ENCODE measurements at places on chromosomes 16 and 17. TPM values are rescaled to one million over a fixed set of nuclear protein-coding genes. Genes with fewer than 3 reads are reported as not detected.

Gene KRT32
- not detected for total RNA-seq

Gene SLC47A1
- not detected for total RNA-seq

Gene ZFP3
- 8.3 TPM for total RNA-seq

Gene TBC1D3H
- 2.6 TPM for total RNA-seq

Gene PHF23
- 50.4 TPM for total RNA-seq

Gene SECTM1
- 0.86 TPM for total RNA-seq

Gene KAT8
- total RNA-seq, result 66.5 TPM

Gene ARHGDIA
- total RNA-seq, result 539 TPM

Gene PNMT
- total RNA-seq, result not detected

Gene CD300A
- 12.7 TPM for total RNA-seq

Gene SLC16A11
- total RNA-seq, result 1.2 TPM

Gene UMOD
- not detected for total RNA-seq

- DNase-seq, result no peak
Observed at GRCh38 chr17:5516060-5516792, 29.9 kb downstream of the MIS12 start.

DNA sequence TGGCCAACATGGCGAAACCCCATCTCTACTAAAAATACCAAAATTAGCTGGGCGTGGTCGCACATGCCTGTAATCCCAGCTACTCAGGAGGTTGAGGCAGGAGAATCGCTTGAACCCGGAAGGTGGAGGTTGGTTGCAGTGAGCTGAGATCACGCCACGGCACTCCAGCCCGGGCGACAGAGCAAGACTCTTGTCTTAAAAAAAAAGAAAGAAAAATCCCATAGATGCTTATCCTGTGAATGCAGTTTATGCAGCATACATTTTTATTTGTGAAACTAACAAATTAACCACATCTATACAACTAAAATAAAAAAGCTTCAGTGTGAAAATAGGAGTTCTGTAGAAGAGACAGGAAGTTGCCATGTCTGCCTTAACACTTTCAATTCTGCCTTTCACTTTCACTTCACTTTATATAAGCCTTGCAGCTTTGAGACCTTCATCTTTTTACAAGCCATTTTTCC is 7.1 kb downstream of the IGSF6 start:
- DNase-seq, result peak; percentile 46

DNA sequence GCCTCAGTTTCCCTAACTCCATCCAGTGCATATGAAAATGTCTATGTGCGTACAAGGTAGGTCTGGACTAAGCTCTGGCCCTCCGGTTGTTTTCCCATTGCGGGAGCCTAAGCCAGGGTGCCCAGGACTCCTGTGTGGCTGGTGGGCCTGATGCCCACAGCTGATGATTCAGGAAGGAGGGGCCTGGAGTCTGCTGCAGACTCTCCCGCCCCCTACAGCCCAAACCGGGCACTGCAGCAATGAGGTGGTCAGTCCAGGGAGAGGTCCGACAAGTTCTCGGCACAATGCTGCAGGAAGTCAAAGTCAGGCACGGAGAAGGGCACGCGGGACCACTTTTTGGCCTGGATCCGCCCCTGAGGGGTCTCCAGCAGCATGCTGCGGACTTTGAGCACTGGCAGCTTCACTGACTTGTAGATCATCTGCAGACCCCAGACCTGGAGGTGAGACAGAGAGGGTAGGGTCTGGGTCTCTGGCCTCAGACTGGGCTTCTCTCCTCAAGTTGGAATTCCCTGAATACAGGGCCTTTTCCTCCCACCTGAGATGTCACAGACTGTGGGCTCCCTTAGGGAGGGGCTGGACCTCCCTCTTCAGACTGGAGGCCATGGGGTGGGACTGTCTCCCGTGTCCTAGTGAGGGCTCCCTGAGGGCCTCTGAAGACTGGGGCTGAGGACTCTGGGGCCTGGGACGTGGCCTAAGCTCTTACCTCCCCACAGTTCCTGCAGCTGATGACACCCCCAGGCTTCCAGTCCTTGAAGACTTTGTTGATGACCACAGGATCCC is 3.4 kb upstream of the ZNF385C start:
- peak; percentile 80 for DNase-seq

- DNase-seq, result no peak
Observed at GRCh38 chr16:13996778-13997288, 74.3 kb upstream of the MRTFB start.

- no peak for DNase-seq
Observed at GRCh38 chr17:81234940-81235821, 3.7 kb downstream of the TEPSIN start.

- no peak for DNase-seq
Observed at GRCh38 chr17:4407216-4407615, 26.5 kb upstream of the SPNS3 start.

DNA sequence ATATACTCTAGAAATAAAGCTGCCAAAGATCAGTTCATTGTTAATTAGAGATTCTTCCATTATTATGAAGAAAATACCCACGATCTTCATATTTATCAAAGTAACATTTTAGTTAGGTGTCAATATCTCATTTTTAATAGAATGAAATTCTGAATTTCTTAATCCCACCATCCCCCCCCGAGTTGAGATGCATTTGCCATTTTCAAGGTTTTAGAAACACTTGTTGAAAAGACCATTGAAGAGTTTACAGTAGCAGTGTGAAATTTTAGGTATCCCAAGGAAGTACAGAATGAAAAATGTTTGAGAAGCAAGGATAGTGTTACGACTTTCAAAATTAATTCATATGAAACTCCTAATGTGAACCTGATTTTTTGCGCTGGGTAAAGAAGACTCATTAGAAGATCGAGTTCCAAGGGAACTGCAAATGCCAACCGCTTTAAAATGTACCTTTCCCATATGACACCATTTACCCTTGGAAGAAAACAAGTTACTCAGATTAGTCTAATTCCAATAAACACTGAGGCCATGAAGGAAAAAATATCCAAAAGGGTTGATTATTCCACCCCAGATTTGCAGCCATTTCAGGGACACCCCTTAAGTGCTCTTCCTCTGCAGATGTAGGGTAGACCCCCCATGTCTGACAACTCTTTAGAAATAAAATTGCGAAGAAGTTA is 731 bp downstream of the IKZF3 start:
- DNase-seq, result no peak

- DNase-seq, result no peak
Observed at GRCh38 chr17:28548417-28549130, 3.9 kb downstream of the UNC119 start.

GRCh38 chr16:58329135-58329534 is 34.3 kb upstream of the PRSS54 start:
- DNase-seq, result no peak

- DNase-seq, result no peak
Observed at GRCh38 chr17:7709031-7709430, 4.0 kb downstream of the EFNB3 start.

DNA sequence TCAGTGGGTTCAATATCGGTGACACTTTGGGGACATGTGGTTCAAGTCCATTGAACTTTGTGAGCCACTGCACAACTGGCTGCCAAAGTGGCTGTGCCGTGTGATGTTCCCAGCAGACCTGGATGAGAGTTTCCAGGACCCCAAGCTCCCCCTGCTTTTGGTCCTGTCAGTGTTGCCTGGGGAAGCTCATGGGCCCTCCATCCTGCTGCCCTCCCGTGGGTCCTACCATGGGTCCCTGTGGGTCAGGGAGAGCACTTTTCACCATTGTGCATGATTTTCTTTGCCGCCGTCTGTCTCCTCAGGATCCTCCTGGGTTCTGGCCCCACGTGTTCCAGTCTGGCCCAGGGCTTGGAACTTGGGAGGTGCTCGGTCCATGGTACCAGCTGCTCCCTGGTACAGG is 38.1 kb downstream of the LGALS9 start:
- DNase-seq, result no peak

DNA sequence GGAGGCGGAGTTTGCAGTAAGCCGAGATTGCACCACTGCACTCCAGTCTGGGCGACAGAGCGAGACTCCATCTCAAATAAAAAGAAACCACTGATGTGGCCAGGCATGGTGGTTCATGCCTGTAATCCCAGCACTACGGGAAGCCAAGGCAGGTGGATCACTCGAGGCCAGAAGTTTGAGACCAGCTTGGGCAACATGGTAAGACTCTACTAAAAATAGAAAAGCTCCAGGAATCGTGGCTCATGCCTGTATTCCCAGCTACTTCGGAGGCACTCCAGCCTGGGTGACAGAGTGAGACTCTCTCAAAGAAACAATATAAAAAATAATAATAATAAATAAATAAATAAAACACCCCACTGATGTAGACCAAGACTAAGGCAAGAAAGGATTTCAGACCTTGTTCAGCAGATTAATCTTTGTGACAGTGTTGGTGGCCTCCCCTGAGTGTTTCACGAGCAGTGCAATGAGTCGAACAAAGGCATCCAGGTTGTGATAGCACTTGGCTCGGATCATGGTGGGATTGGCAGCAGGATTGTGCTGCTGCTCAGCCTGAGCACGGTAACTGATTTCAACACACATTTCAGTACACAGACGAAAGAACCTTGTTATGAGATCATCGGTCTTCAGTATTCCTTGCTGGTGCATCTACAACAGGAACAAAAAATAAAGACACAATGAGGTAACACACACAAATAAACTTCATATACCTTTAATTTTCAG is 18.6 kb downstream of the SETD6 start:
- no peak for DNase-seq

GRCh38 chr17:11363565-11364117 is 122.6 kb downstream of the SHISA6 start:
- no peak for DNase-seq

DNA sequence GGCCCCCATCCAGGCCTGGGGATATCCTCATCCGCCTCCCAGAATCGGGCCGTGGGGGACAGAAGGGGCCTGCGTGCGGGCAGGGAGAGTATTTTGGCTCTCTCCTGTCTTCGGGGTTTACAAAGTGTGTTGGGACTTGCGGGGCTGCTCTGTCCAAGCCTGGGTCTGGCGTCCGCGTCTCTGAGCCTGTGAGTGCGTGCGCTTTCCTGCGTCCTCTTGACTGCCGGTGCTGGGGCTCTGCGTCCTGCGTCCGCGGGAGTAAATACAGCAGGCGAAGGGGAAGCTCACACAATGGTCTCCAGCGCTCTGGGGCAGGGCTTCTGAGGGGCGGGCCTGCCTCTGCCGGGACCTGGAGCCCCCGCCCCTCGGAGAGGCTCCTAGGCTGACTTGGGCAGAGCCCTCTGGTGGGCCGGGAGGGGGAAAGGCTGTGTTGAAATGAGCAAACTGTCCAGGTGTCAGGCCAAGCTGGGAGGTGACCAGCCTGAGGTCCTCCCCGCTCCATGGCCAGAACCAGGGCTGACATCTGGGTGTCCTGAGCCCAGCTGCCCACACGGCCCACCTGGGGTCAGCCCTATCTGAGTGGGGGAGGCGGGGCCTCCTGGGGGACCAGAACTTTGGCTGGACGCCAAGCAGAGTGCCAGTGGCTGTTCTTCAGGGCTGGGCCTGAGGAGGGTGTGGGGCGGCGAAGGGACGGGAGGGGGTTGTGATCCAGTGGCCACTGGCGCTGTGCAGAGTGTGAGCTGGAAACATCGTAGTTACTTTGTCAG is 233.6 kb downstream of the SEC14L1 start:
- peak; percentile 82 for DNase-seq

DNA sequence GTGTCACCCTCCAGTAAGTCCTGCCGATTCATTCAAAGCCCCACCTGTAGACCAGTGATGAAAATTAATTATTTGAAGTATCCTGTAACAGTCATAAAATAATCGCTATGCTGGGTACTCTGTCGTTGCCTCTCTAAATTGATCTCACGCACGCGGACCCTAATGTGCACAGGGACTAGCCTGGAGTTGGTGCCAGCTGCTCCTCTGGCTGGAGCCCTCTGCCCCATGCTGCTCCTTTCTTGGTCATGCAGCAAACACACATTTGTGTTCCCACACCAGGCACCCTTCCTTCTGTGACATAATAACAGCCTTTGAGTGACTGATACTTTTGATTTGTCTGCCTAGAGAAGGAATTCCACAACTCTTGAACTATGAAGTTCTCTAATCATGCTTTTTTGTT is 16.0 kb downstream of the RAB11FIP3 start:
- DNase-seq, result no peak

DNA sequence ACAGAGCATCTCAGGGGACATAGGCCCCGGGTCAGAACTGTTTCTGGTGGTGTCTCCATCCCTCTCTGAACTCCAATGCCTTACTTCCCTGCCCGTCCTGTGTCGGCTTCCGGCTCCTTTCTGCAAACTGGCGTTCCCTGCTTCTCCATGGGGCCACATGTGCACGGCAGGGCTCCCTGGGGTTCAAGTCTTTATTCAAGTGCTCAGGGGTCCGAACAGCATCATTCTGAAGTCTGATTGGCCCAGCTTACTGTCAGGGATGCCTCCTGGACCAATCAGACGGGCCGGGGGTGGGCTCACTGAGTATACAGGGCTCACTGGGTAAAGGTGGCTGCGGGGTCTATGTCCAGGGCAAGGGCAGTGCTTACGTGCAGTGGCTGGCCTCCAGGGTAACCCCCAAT is 17.1 kb downstream of the C16orf82 start:
- DNase-seq, result no peak

- DNase-seq, result no peak
Observed at GRCh38 chr16:66961914-66962313, 848 bp downstream of the CES3 start.

- no peak for DNase-seq
Observed at GRCh38 chr16:59878479-59878878, 1144.4 kb upstream of the GOT2 start.

DNA sequence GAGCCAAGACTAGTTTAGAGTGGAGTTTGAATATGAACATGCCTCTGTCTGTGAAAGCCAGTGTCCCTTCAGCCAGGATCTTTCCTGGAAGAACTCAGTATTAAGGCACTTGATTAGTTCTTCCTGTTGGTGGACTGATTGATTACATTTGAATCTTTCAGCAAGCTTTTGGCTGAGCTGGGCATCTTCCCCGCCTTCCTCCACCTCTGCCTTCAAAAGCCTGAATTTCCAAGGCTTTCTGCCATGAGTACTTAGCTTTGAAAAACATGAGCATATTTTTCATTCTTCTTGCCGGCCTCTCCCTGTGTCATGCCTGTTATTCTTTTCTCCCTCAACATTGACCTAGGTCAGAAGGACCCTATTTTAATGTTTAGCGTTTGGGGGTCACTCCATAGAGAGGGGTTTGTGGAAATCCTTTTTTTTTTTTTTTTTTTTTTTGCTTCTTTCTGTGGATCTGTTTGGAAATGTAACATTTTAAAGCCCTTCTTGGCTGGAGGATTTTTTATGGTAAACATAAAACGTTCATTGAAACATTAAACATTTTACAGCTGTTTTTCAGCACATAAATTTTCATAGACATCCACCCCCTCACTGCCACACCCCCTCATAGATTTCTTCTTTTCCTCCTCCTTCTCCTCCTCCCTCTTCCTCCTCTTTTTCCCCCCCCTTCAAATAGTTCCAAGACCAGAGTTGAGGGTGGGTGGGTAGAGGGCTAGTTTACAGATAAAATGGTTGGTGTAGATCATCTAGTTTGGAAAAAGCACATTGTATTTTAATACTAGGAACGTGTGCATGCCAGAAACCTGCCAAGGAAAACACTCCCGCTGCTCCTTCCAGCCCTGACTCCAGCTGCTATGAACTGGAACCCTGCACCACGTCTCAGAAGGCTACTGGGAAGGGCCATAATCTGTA is 645.9 kb downstream of the WWOX start:
- DNase-seq, result no peak

GRCh38 chr16:81779536-81780320 is 637 bp downstream of the PLCG2 start:
- DNase-seq, result peak; percentile 49

- peak; percentile 87 for DNase-seq
Observed at GRCh38 chr17:2814481-2815341, 18.5 kb downstream of the RAP1GAP2 start.

GRCh38 chr16:73113336-73113735 is 65.4 kb upstream of the ZFHX3 start:
- no peak for DNase-seq
